CD4-positive, alpha-beta T cell treated with Interleukin-4 for 4 hours (primary cell): ENCODE measurements at places on chromosomes 7 and 10.

- DNase-seq: no peak
Observed at GRCh38 chr10:48590945-48591344, 13.9 kb downstream of the ARHGAP22 start.

GRCh38 chr7:37488163-37488764, 39.6 kb upstream of the ELMO1 start:
- DNase-seq: no peak

- DNase-seq: no peak
Observed at GRCh38 chr10:17161775-17162174, 32.2 kb upstream of the CUBN start.

GRCh38 chr7:31991846-31992245, 78.4 kb downstream of the PDE1C start:
- DNase-seq: no peak

GRCh38 chr7:128892521-128893250, 17.8 kb downstream of the KCP start:
- DNase-seq: no peak

DNA sequence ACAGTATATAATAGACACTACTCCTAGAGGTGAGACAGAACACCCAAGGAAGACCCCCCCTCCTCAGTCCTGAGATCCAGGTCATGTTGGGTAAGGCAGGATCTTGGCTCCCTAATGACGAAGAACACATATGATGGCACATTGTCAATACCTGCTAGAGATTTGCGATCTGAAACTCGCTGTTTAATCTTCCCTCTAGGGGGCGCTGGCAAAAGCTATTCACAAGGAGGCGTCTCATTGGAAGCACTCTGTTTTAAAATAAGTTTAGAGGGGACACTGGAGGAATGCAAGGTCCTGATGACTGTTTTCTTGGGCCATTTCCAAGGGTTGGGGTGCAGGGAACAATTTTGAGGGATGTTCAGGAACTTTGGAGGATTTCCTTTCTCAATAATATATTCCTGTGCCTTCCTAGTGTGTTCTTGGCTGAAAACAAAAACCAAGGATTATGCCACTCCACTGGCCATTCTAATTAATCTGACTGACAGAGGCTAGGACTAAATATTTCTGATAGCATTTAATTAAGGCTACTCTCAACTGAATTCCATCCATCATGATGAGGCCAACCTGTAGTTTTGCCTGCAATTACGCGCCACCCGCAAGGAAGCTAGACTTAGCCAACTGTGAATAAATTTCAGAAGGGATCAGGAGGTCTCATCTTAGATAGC, 1013.8 kb upstream of the MBL2 start:
- DNase-seq: no peak

DNA sequence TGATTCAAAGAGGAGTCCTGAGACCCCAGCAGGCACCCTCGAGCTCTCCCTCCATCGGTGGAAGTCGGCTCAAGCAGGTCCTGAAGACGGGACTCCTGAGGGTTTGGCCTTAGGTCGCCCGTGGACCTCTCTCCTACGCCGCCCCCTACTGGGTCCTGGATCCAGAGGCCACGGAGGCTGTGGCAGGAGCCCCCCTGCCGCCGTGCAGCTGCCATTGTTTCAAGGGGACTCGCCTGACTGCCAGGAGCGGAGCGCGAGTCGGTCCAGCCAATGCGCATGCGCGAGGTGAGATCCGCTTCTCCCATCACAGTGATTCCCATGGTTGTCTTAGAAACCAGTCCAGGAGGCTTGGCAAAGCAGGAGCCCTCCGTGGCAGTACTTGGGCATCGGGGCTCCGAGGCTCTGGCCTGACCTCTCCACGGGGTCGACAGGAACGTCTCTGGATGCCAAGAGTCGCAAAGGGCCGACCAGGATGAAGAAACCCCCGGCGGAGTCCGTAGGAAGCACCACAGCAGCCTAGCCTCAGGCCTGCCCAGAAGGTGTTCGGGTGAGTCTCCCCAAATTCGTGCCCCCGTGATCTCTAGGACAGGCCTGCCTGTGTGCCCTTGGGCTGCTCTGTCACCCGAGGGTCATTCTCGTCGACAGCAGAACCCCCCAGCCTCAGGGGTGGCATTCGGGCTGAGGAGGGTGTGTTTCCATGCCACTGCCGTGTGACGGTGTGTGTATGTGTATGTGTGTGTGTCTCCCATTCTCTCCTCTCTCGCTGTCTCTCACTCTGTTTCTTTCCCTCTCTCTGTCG, 322.3 kb downstream of the ZNF716 start:
- DNase-seq: no peak

- DNase-seq: no peak
Observed at GRCh38 chr7:96786261-96786997, 76.8 kb upstream of the SEM1 start.

DNA sequence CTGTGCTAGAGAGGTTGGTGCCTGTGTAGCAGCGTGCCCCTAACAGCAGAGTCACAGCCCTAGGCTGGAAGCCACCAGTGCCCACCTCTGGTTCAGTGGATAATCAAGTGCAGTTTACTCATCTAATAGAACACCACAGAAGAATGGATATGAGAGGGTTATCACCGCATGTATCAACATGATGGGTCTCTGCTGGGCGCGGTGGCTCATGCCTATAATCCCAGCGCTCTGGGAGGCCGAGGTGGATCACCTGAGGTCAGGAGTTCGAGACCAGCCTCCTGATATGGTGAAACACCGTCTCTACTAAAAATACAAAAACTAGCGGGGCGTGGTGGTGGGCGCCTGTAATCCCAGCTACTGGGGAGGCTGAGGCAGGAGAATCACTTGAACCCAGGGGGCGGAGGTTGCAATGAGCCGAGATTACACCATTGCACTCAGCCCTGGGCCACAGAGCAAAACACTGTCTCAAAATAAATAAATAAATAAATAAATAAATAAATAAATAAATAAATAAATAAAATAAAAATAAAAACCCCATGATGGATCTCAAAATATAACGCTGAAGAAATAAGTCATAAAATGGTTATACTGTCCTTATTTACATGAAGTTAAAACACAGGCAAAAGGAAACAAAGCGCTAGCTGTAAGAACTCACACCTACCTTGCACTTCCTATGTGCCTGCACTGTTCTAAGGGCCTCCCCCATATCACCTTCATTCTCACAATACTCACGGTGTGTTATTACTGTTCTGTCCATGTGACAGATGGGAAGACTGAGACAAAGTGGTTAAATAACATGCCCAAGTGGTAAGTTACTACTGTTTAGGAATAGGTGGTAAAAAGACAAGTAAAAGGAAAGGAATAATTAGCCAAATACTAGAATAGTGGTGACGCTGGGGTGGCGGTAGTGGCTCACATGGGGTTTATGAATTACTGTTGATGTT, 70.9 kb downstream of the AMZ1 start:
- no peak for DNase-seq

GRCh38 chr7:7276161-7276560, 93.8 kb downstream of the C1GALT1 start:
- no peak for DNase-seq

- DNase-seq: no peak
Observed at GRCh38 chr7:83531766-83532165, 117.2 kb downstream of the SEMA3E start.

DNA sequence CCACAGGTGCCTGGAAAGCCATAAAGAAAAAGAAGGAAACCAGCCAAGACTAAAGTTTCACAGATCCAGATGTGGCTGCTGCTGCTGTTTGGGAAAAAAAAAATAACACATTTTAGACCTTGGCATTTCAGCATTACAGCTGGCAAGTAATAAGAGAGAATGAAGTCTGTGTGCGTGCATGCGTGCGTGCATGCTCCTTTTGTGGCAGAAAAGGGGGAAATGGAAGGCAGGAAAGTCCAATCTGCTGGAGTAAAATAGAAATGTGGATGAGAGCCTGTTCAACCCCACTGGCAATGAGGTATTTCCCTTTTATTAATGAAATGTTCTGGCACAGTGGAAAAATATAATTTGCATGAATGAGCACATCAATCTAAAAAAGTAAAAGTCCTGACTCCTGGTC, 137.0 kb upstream of the SEMA3A start:
- no peak for DNase-seq

- no peak for DNase-seq
Observed at GRCh38 chr7:33530664-33531063, 374.7 kb upstream of the BMPER start.

DNA sequence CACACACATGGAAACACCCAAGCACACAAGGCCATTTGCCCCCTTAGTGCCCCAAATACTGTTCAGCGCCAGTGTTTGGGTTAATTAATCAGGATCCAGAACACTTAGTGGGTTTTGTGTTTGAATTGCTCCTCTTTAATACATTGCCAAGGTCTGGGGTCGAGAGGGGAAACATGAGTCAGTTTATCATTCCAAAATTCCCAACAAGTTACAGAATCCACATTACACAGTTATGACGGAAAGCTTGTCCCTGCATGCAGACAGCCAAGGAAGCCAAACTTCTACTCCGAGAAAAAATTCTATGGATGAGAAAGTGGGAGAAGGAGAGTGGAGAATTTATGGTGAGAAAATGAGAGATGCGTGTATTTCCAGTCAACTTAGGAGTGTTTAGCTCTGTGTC, 189.0 kb downstream of the NPSR1 start:
- DNase-seq: no peak

DNA sequence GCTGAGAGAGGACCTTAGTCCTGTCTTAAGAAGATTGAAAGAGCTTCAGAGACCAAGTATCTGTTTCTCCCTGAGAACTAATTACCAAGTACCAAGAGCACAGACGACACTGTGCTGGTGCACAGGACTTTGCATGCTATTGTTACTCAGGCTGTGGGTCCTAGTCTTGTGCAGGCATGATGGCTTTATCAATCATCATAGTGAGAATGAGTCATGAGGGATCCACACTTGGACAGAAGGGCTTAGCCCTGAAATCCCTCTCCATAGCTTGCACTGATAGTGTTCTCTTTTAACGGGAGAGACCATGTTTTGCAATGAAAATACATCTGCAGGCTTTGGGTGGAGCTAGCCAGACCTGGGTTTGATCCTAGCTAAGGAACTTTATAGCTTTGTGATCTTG, 93.3 kb downstream of the SORCS3 start:
- DNase-seq: no peak

GRCh38 chr7:155998328-155998691, 186.0 kb upstream of the SHH start:
- DNase-seq: no peak

DNA sequence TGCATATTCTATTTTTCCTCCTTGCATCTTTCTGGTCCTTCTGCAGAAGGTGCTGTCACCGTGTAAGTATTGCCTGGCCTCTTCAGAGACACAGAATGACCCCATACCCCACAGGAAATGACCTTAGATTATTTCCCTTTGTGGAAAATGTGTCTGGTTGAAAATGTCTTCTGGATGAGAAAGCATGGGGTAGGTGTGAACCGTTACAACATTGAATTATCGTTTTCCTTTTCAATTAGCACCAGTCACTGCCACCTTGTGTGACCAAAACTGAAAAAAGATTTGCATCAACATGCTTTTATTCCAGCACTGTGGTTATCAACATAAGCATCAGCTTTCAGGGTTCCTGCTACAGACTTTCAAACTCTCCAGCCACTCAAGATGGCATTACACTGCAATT, 58.0 kb upstream of the CELF2 start:
- no peak for DNase-seq

GRCh38 chr7:81957517-81957916, 187.7 kb upstream of the HGF start:
- no peak for DNase-seq

GRCh38 chr10:78605800-78606350, 462.9 kb upstream of the ZMIZ1 start:
- no peak for DNase-seq

DNA sequence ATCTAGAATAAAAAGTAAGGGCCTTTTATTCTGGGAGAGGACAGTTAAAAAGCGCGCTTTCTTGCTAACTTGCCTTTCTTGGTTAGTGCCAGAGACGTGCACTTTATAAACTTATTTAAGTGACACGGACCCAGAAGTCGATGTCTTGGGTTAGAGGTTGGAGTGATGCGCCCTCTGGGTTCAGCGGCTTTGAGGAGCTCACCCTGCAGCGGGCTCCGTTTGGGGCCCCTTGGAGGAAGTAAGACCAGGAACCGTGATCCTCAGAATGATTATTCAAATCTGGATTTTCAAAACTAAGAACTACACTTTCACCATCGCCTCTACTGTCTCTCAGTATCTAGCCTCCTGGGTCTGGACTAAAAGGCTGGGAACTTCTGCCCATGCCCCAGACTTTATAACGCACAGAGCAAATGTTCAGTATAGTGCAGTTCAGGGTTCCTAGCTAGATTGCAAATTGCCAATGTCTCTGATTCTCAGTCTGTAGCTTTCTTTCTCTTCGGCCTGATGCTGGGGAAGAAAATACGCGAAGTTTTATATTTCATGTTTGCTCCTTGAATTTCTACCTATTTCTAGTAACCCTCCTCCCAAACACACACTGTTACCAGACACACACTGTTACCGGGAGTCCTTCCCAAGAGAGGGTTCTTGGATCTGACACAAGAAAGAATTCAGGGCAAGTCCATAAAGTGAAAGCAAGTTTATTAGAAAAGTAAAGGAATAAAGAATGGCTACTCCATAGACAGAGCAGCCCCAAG, 18.6 kb upstream of the SMO start:
- DNase-seq: no peak

- DNase-seq: no peak
Observed at GRCh38 chr7:73489976-73490375, 32.1 kb downstream of the BAZ1B start.

GRCh38 chr7:116766881-116767280, 94.9 kb downstream of the MET start:
- no peak for DNase-seq

GRCh38 chr10:53003094-53003493, 230.5 kb upstream of the MBL2 start:
- DNase-seq: no peak

DNA sequence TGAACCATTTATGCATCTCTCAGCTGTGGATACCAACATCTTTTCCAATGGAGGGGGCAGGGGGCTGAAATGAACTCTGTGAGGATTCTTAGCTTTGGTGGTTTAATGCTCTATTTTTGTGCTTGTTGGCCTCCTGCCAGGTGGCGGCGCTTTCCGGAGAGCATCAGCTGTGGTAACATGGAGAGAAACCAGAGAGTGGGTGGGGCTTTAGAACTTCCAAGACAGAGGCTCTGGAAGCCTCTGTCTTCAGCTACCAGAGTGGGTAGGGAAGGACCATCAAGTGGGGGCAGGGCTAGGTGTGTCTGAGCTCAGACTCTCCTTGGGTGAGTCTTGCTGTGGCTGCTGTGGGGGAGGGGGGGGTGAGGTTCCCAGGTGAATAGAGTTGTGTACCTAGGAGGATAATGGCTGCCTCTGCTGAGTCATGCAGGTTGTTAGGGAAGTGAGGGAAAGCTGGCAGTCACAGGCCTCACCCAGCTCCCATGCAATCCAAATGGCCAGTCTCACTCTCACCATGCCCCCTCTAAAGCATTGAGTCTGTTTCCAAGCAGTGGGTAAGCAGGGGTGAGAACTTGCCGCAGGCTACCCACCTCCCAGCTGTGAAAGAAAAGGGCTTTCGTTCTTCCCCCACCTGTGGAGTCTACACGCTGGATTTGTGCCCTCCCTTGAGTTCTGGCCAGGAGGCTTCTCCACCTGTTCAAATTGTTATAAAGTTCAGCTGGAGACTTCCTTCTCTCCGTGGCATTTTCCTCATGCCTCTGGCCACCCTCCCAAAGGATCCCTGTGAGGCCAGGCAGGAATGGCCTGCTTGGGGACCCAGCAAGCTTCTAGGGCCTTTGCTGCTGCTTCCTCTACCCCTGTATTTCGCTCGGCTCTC, 527.0 kb downstream of the NEBL start:
- DNase-seq: no peak
